ENCODE measurements at places on chromosomes 13 and 19.

DNA sequence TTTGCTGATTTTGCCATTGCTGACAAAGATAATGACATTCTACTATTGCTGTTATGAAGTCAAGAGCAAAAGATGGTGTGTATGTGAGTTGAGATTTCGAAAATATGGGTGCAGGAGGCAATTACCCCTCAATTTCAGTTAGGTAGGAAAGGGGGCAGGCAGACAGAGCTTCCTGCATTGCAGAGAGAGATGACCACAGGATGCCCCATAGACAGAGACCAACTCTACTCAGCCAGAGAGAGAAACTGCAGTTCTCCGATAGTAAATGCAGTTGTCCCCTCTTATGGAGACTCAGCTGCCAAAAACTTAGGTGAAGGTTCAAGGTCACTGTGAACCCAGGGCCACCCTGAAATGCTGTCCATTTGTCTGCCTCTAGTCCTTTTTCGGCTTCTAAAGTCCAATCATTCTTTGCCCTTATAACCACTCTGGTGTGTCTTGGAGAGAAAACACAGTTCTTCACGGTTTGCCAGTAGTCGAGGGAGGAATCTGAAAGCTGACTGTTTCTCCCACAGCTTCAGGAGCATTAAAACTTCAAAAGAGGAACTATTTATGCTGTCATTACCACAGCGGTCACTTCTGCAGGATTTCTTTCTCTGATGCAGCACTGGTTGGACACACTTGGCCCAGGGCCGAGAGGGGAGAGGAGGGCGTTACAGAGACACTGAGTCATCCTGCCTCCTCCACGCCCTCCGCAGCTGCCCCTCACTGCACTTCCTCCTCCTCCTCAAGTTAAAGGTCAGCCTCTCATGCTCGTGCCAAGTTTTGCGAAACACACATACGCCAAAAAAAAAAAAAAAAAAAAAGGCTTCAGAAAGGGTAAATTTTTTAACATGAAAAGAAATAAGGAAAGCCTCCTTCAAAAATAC lies 264.3 kb downstream of the FOXO1 start:
- DNase-seq, result peak; percentile 69

- DNase-seq, result no peak
Measured at GRCh38 chr13:110225003-110225402, 82.0 kb downstream of the COL4A1 start.

GRCh38 chr19:53333066-53333462 lies 485 bp upstream of the ZNF845 start:
- no peak for DNase-seq

DNA sequence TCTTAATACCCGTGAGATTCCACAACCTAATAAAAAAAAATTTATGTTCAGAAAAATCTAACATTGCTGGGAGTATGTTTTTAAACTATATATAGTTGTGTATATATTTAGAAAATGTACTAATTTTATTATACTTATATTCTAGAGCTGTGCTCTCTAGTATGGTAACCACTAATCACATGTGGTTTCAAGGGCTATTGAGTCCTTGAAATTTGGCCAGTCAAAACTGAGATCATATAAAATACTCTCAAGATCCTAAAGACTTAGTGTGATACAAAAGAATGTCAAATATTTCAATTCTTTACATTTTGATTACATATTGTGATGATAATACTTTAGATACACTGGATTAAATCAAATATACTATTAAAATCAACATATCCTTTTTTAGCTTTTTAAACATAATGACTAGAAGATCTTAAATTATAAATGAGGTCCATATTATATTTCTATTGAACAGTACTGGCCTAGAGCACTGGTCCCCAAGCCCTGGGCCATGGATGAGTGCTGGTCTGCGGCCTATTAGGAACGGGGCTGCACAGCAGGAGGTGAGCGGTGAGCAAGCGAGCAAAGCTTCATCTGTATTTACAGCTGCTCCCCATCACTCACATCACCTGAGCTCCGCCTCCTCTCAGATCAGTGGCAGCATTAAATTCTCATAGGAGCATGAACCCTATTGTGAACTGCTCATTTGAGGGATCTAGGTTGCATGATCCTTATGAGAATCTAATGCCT lies 176.5 kb upstream of the NBEA start:
- DNase-seq, result no peak

- no peak for DNase-seq
Measured at GRCh38 chr13:42348576-42348975, 76.6 kb downstream of the AKAP11 start.

DNA sequence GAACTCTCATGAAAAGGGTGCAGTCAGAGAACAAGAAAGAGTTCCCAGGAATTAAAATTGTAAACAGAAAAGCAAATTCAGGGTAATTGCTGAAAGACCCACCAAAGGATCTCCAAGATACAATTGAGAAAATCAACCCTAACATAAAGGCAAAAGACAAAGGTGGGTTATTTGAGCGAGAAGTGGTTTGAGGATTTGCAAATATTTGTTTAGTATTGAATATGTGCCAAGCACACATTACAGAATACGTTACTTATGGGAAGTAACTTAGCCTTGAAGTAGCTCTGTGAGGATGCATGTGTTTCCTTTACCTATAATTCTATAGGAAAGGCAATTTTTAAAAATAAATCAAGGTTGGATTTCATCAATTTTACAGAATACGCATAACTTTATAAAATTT lies 10.0 kb upstream of the CEACAM21 start:
- no peak for DNase-seq

DNA sequence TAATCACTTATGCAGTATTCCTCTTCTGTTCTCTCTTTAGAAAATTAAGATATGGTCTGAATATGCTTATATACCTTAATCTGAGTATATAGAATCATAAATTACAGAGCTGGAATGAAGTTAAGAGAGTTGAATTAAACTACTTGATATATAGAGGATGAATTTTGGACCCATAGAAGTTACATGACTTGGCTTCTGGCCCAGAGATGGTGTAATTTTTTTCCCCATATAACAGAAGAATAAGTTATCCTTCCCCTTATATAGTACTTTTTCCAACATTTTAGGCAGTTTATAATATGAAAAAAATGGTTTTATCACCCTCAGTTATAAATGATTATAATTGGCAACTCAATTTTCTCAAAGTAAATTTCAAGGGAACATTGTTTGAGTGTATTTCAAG lies 616.3 kb downstream of the TBC1D4 start:
- no peak for DNase-seq

DNA sequence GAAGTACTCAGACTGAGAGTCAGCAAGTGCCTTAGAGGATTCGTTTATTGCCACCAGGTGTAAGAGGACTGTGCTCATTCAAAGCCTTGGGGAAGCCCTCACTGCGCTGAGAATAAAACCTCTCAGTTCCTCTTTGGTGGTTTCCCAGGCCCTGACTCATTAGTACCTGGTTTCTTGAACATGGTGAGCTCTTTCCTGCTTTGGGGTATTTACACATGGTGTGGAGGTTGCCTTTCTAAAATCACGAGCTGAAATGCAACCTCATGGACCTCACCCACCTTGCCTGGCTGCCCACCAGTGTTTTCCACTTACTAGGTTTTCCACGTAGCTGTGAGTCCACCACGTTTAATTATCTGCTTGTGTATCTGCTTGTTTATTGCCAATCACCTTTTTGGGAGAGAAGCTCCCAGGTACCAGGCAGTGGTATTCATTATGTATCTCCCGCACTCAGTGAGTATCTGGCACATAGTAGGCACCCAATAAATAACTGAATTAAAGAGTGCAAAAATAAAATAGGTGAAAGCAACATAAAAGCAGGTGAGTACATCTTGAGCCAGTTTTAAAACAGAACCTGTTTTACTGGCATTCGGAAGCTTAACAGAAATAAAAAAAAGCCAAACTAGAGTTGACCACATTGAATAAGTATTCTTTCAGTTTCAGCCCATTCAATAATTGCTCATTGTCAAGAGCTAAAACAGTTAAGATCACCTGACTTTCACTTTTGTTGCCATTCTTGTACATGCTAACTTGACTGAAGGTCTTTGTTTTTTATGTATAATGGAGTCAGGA lies 533.0 kb downstream of the MYO16 start:
- DNase-seq, result no peak

DNA sequence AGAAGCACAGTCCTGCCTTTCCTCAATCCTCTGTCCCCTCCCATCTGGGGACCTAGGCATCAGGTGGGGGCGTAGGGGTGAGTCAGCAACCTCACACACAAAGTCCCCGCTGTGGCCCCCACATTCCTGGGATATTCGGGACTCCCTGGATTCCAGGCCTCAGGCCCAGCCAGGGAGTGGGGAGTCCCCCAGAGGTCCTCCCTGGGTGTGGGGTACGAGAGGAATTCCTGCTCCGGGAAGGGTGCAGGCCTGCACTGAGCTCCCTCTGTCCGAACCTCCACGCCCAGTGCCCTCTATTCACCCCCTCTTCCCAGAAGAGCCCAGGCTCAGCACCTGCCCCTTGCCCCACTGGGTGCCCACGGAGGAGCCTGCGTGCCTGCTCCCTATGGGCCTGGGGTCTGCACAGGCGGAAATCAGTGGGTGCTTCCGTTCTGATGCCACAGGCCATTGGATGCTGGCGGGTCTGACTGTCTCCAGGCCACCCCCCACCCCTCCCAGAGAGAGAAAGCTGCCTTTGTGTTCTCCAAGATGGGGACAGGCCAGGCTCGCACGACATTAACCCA lies 3.4 kb downstream of the CADM4 start:
- no peak for DNase-seq

DNA sequence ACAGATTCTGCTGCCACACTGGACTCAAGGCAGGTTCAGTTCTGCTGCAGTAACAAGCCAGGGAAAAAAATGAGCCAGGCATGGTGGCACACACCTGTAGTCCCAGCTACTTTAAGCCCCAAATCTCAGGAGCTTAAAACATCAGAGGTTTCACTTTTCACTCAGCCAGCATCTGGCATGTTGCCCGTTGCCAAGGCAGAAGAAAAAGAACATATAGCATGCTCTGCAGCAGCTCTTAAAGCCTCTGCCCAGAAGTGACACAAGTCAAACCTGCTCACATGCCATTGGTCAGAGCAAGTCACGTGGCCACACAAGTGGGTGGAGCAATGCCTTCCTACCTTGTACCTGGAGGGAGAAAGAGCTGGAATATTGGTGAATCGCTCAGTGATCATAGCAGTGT lies 14.7 kb upstream of the ADGRE5 start:
- peak; percentile 46 for DNase-seq

- no peak for DNase-seq
Measured at GRCh38 chr13:47146991-47147811, 250.3 kb upstream of the HTR2A start.

DNA sequence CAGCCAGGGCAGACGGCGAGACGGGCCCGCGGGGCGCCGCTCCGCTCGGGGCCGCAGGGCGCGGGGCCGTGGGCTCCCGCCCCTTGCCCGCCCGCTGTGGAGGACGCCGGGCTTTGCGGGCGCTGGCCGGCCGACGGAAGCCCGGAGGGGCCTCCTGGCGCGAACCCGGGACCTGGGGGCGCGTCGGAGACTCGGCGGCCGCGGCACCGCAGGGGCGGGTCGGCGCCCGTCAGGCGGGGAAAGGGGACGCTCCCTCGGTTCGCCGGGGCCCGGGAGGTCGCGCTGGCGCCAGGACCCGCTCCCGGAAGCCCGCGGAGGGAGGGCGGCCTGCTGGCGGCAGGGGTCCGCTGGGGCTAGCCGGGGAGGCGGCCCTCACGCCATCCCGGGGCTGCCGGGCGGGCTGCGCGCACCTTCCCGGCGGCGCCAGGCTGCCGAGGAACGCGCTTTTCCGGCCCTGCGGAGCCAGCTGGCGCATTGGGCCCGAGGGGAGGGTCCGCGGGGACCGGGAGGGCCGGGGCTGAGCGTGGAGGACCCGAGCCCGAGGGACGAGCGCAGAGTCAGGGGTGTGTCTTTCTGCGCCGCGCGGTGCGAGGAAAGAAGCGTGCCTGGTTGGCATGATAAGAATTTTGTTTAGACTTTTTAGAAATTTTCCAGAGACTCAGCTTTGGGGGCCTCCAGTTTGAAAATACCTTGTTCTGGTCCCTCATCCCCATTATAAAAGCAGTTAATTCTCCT lies 511 bp downstream of the GARRE1 start:
- no peak for DNase-seq

DNA sequence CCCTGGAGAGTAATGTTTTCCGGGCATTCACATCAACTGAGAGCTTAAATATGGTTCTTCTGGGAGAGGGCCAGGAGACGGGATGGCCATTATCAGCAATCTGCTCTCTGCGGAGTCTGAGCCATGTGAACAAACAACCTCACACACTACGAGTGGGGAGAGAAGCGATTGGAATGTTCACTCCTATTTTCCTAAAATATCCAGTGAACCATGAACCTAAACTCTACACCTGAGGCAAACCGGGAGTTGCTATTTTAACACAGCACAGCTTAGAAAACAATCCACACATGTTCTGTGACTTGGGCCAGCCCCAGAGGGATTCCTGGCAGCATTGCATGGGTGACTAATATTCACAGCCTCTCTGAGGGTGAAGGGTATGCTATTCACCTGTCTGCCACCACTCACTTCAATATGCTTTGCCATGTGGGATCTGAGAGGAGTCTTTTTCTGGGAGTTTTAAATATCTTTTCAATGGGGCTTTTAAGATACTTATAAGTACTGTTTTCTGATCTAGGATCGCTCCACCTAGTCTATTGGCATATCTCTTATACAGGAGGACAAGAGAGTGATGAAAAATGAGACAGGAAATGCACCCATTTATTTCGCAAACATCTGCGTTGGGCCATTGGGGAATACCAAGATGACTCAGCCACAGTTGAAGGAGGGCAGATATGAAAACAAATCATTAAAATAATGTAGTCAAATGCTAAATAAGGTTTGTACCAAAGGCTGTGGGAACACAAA lies 72.6 kb upstream of the SERP2 start:
- no peak for DNase-seq

DNA sequence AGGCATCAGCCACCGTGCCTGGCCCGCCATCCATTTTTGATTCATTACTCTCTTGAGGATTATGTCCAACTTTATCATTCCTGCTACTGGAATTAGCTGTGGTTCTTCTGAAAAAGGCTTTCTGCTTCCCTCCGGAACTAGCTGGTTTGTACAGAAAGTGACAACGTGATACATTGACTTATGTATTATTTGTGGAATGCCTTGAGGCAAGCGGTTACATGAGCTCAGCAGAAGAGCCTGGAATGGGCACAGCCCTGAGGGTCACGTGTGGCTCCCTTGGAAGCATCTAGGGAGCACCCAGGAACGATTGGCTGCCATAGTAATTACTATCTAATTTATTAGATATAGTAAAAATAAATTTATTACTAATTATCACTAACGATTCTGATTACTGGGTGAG lies 14.4 kb upstream of the RETN start:
- DNase-seq, result no peak

GRCh38 chr19:16702123-16702522 lies 17.5 kb upstream of the NWD1 start:
- no peak for DNase-seq

Data from esophagus squamous epithelium (tissue), 5 donors.